NCI-H69 (cell line): ENCODE measurements at places on chromosomes 11 and 22.
A peak's percentile ranks its signal among the peaks of the same experiment; 100 is the strongest.

- peak; percentile 93 for DNase-seq
These were observed 178.0 kb downstream of the DSCAML1 start for GRCh38 chr11:117618982-117619355.

DNA sequence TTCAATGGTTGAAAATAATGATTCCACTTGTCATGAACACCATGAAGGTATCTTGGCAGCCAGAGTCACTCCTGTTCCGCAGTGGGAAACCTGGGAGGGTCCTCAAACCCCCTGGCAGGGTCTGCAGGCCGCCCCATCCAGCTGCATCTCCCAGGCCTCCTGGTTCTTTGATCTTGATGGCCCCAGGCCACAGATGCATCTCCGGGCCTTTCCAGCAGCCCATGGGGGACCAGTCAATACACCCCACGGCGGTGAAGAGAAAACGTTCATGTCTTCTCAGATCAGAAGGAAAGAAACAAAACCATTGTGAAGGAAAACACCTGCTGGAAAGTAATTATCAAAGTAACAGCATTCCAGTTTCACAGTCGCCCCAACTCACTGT lies 1.8 kb upstream of the TTLL8 start:
- no peak for DNase-seq

- DNase-seq, result no peak
These were observed 1.0 kb upstream of the PLEKHB1 start for GRCh38 chr11:73645121-73645969.

DNA sequence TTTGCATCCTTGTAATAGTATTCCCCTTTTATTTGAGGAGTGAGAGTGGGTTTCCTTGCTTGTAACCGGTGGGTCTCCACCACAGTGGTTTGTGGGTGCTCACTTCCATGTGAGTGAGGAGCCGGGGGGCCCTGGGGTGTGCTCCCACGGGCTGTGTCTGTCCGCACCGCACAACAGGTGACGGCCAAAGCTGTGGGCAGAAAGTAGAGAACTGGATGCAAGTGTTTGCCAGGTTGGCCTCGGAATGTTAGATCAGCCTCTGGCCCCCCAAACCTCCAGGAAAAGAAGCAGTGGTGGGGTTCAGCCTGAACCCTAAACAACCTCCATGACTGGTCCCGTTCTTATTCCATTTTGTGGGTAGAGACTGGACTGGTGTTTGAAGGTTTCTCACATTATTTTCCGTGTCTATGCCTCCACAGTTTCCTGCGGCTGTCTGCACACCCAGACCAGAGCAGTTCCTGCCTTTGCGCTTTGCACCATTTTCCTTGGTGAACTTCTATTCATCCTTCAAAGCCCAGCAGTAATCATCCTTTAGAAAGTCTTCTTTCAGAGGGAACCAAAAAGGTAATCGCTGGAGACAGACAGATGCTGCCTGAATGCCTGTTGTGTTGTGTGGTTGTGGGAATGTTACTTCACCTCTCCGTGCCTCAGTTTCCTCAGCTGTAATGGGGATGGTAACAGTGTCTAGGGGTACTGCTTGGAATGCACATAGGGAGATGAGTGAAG lies 77.2 kb downstream of the MYEOV start:
- no peak for DNase-seq

DNA sequence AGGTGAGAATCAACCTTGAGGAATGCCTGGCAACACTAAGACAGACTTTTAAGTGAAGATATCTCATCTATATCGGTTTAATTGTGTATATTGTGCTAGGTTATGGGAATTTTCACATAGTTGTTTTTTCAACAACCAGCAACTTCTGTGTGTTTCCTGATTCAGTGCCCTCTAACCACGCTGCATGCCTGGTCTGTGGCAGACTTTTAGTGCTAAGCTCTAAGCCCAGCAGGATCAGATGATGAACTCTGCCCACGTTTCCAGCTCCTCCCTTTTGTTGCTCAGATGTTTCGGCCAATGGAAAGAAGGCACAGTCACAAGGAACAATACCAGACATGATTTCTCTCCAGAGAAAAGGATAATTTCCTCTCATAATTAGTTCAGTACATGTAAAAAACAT lies 1.4 kb upstream of the VWA5A start:
- DNase-seq, result no peak

DNA sequence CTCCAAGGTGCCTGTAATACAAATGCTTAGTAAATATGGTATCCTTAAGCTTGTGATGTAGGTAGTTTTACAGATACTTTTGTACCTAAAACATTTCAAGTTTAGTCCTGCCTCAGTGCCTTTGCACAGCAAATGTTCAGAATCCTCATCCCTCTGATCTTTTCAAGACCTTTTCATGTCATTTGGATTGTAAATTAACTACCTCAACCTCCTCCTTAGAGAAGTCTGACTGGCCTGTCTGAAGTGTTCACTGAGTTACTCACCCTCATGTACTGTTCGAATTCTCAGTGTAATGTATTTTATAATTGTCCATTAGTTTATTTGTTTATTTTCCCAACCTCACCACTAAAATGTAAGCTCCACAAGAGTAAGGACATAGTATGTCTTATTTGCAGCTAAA lies 147.5 kb downstream of the ELP4 start:
- DNase-seq, result no peak

DNA sequence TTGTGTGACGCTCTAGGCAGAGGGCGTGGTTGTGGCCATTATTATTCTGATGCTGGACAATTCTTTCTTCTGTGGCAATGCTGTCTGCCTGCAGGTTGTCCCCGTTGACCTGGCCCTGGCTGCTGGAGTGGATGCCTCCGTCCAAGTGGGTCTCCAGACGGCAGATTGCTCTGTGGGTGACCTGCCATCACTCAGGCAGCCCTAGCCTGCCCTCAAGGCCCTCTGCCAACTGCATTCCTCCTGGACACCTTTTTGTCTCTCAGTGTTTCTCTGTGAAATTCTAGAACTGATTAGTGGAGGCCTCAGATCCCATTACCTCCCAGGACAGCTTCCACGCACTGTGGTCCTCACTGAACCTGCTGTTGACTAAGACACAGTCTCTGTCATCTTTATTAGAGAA lies 86.7 kb downstream of the TBC1D22A start:
- DNase-seq, result no peak

GRCh38 chr11:44643217-44643616 lies 77.8 kb downstream of the CD82 start:
- DNase-seq, result no peak

GRCh38 chr11:68371171-68372041 lies 59.0 kb downstream of the LRP5 start:
- DNase-seq, result no peak

DNA sequence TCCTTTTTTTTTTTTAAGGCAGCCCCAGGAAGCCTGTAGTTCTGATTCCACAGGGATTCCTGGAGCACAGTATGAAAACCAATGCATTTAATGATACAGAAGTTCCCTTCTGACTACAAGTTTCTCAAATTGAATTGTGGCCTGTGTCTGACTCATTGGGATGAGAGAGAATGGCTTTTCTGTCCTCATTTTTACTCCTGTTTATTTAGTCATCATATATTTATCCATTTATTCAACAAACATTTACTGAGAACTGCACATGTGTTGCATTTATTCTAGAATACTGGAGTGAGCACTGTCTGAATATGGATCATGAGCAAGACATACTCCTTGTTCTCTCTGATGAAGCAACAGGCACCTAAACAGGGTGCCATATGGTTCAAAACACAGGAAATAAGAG lies 231.2 kb downstream of the NTM start:
- no peak for DNase-seq

- DNase-seq, result peak; percentile 79
These were observed 753 bp upstream of the PPARA start for GRCh38 chr22:46149512-46150033.

DNA sequence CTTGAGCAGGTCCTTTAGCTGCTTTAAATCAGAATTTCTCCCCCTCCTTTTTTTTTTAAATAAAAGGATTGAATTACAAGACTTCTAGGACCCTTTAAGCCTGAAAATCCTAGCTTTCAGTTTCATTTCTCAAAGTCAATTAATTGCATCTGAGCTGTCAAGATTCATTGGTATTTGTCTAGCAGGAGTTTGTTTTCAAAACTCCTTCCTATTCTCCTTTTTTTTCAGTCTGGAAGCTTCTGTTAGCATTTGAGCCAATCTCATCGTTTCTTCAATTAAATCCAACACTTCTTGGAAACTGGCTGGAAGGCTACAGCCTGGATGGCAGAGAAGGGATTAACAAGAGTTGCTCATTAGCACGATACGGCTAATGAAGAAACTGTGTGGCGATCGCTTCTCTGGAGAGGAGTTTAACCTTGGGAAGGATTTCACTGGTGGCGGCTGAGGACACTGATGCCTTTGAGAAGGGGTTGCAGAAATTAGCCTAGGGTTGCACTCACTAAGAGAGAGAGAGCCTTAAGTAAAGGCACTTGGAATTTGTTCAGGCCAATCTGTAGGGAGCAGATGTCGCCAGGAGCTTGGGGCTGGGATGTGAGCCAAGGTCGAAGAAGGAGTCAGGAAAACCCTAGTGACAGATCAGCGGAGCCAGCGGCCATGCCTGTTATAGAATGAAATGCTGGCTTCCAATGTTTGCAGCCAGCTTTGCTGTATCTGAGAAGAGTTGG lies 43.8 kb upstream of the API5 start:
- DNase-seq, result peak; percentile 79

DNA sequence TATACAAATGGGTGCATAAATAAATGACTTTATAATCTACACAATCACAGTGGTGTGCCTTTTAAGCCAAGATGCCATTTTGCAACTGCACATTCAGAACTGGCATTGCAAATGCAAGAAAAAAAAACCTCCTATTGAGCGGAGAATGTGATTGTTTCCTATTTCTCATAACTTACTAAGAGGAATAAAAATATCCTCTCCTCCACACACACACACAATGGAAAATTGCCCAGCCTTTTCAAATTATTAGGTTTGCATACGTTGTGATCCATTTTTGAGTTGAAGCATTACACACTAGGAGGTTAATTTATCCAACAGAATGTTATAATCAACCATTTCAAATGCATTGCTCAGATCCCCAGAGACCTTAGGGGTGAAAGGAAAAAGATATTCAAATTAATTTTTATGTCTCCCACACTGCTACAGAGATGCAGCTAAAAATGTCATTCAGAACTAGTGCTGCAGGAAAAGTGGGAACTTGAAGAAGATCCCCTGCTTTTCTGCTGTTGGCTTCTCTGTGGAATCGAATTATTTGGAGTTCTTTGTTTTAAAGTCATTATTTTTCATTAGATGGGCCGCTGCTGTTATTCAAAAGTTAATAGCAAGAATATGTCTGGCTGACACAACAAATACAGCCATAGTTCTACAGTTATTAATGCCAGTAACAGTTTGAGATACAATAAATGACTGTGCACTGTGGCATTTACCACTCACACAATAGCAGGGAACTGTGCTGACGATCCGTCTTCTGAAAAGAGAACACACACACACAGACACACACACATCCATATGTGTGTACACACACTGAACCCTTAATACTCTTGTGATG lies 299.9 kb upstream of the ANO5 start:
- peak; percentile 55 for DNase-seq

DNA sequence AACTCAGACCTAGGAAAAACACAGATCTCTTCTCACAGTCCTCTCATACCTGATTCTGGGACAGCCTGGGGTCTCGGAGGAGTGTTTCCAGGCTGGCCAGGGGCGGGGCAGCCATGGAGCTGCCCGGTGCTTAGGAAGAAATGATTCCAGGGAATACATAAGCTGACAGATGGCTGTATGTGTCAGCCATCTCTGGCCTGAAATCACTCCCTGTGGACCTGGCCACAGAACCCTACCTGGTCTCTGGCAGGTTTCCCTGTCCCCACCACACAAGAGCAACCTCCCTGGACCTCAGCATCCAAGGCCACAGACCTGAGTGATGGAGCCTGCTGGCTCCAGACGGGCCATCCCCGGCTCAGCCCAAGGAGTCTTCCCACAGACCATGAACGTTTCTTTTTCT lies 10.0 kb downstream of the GGA1 start:
- DNase-seq, result no peak

DNA sequence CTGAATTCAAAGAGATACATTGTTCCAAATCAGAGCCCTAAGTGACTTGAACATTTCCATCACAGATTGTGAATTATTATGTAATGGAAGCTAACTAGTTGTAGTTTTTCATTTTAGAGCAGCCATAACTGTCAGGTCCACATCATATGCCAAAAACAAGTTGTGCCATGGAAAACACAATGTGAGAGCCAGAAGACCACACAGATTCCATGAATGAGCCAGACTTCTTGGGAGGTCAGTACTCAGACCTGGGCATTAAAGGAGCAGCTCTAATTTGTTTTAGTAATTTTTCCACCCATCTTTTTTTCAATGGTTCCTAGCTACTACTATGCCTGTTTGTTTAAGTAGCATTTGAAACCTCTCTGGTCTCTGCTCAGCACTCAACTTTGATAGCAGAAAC lies 279.4 kb downstream of the FAT3 start:
- DNase-seq, result no peak

GRCh38 chr22:44782363-44782963 lies 30.1 kb downstream of the ARHGAP8 start:
- peak; percentile 90 for DNase-seq

DNA sequence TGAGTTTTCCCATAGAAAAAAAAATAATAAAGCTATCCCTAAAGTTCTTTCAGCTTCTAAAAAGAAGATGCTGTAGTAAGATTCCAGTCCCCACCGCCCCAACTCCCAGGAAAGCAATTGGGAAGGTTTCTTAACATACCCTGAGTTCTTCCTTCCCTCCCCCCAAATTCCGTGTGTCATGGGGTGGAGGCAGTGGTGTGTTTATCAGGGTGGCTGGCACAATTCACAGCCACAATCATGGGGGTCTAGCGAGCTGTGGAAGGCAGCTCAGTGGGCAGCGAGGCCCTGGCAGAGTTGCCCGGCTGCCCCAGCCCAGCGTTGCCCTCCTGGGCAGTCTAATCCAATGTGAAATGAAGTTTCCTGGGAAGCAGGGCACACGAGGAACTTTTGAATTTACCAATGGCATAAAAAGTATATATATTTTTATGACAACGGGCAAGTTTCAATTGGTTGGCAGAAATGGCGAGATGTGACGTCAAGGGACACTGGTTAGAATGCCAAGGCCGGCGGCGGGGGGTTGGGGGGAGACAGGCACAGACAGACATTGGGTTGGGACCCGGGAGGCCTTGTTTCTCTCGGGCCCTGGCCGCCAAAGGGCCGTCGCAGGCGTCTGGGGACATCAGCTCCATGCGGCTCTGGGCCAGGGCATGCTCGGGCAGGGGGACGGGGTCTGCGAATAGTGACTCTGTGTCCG lies 80.7 kb upstream of the PPARA start:
- peak; percentile 98 for DNase-seq

DNA sequence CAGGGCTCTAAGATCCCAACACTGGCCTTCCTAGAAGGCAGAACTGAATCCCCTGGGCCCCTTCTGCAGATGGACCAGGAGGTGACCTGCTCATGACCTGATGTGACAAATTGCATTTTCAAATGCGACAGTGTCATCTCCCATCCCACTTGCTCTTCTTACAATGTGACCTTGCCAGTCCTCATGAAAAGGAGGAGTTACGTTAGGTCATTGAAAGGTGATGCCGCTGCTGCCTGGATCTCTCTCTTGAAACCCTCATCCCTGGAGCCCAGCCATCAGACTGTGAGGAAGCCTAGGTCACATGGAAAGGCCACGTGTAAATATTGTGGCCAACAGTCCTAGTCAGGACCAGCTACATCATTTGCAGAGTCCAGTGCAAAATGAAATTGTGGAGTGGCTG lies 5.7 kb upstream of the C1QTNF4 start:
- no peak for DNase-seq
